Activated CD4-positive, alpha-beta T cell treated with anti-CD3 and anti-CD28 coated beads, Interleukin-2, amount 10 ng/mL, durations not matched to agents 7 days and 5 days (primary cell): ENCODE measurements at places on chromosomes 7 and 10.
A peak's percentile ranks its signal among the peaks of the same experiment; 100 is the strongest.

GRCh38 chr10:4819707-4820106, 6.3 kb upstream of the AKR1E2 start:
- no peak for DNase-seq

- no peak for DNase-seq
Observed at GRCh38 chr10:31458974-31459373, 140.0 kb downstream of the ZEB1 start.

DNA sequence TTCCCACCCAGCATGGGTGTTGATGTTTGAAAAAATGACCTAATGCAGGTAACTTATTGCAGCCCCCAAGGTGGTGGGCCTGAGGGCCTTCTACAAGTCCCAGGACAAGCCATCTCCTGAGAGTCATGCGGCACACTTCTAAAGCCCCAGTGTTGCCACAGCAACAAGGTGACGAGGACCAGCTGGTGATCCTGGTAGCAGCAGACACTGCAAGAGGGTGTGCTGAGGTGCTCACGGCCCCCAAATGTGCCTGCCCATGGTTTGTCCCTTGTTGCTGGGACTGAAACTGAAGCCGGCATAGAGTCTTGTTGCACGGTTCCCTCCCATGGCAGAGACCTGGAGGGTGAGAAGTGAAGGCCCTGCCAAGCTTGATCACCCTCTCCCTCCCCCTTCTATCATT, 333.2 kb upstream of the MGMT start:
- DNase-seq = no peak

DNA sequence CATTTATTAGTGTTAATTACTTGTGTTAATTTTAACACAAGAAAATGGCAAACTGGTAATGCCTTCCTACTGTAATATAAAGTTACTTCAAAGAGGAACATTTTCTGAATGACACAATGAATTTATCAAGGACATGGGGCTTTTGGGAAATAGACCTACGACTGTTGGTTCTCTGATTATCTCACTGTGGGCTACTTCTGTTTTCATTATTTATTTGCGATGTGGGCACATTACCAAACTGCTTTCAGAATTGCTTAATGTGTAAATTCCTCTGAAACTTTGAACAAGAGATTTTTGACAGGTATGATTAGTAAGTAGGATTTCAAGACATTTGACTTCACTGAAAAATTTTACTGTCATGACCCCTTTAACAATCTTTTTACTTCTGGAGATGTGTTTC, 535.6 kb downstream of the CNTNAP2 start:
- no peak for DNase-seq

DNA sequence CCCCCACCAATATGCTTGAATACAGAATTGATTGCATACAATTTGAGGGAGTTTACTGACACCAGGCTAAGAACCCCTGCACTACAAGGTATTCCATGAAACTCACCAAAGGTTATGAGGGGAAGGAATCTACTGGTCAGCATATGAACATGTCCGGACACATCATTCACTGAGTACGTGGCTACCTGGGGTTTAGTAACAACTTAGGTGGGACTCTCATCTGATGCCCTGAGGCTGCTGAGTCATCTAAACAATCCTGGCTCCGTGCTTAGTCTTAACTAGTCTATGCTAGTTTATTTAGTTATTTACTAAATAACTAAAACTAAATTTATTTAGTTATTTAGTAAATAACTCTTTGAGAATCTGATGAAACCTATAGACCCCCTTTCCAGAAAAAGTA, 11.3 kb downstream of the PI4K2A start:
- DNase-seq = no peak

DNA sequence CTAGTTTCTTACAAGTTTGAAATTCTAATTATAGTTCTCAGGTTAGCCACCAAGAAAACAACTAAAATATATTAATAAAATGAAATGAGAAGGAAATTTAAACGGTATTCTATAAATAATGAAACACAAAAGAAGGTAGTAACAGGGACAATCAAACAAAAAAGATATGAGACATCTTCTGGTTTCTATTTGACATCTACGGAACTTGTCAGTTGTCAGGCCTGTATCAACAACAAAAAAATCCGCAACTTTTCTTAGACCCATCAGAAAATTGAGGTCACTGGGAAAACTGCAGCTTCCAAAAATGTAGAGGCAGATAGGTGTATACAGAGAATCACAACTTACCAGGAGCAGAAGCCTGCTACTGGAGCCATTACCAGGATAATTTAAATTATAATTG, 70.6 kb downstream of the ZPBP start:
- DNase-seq = no peak

GRCh38 chr10:15571575-15571974, 148.1 kb downstream of the ITGA8 start:
- DNase-seq = no peak

GRCh38 chr10:71479831-71480230, 83.1 kb downstream of the CDH23 start:
- no peak for DNase-seq

GRCh38 chr10:125844751-125845221, 21.4 kb downstream of the BCCIP start:
- no peak for DNase-seq

DNA sequence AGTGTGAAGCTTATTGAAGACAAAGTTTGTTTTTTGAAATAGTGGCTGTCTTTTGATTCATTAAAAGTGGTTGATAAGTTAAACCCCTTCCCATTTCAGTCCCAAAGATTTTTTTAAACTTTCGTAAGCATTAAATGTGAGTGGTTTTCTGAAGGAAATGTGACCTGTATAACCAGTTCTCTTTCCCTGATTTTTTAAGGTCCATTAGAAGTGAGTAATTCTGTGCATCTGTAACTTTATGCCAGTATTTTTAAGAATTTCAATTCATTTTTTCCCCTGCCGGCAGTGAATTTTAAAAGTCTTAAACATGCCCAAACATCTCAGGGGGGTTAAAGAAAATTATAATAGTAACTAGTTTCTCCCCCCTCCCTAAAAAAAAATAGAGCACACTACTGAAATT, 254.6 kb upstream of the SP8 start:
- DNase-seq = no peak

GRCh38 chr7:107638594-107638993, 22.0 kb upstream of the SLC26A4 start:
- no peak for DNase-seq

- no peak for DNase-seq
Observed at GRCh38 chr7:86149024-86149665, 494.6 kb upstream of the GRM3 start.

- no peak for DNase-seq
Observed at GRCh38 chr10:109946680-109947079, 23.4 kb upstream of the XPNPEP1 start.

DNA sequence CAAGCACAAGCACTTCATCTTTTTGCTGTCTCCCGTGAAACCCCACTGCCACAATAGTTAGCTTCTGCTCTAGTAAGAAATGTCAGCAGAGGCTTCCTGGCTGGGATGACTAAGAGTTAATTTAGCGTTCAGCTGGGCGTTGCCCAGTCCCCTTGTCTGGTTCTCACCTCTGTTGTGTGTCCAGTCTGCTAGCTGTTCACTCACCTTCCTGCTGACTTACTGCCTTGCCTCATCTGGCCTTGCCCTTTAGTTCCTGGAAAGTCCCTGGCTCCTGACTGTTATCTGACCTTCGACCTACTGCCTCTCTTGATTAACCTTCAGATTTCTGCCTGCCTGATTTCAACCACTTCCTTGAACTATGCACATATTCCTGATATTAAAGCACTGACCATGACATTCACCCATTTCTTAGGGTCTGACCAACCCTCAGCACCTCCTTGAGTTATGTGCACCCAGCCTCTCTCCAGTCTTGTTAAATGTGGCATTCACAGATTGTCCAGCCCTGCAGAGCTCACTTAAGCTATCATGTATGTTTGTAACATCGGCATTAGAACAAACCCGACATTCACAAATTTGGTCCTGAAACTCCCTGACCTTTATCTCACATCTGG, 30.3 kb downstream of the C7orf33 start:
- no peak for DNase-seq

GRCh38 chr7:24297362-24297761, 13.4 kb downstream of the NPY start:
- no peak for DNase-seq

GRCh38 chr7:39406467-39406866, 159.7 kb upstream of the YAE1 start:
- no peak for DNase-seq

GRCh38 chr10:73791871-73792400, 6.5 kb downstream of the ZSWIM8 start:
- DNase-seq = no peak

DNA sequence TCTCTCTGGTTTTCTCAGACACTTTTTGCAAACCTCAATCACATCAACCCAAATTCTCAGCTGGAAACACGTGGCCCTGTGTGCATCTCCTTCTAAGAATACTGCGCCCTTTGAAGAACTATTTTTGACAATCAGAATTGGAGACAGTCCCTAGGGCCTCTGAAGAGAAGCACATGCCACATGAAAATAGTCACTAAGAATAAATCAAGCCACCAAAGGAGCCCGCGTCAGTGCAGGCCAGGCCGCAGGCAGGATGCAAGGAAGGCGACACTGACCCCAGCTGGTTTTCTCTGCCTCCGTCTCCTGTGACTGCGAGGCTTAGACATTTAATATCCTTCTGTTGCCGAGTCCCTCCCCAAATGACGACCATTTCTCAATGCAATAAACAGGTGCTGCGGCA, 88.0 kb upstream of the ADAM12 start:
- no peak for DNase-seq

- DNase-seq = no peak
Observed at GRCh38 chr10:18449611-18450026, 201.8 kb downstream of the NSUN6 start.

GRCh38 chr7:43647339-43647672, 64.4 kb downstream of the STK17A start:
- no peak for DNase-seq

- DNase-seq = no peak
Observed at GRCh38 chr10:110429301-110429700, 68.4 kb upstream of the DUSP5 start.

DNA sequence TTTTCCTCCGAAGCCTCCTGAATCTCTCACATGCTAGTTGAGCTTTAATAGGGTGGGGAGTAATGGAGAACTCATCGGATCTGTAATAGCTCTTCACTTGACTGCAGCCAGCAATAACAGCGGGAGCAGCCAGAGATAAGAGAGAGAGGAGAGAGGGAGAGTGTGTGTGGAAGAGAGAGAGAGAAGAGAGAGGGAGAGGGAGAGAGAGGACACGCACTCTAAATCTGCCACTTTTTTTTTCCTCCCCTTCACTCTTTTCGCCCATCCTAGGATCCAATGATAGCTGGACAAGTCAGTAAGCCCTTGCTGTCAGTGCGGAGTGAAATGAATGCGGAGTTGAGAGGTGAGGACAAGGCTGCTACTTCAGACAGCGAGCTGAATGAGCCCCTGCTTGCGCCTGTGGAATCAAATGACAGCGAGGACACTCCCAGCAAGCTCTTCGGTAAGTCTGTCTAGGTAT, 107.9 kb downstream of the POU6F2 start:
- DNase-seq = no peak

DNA sequence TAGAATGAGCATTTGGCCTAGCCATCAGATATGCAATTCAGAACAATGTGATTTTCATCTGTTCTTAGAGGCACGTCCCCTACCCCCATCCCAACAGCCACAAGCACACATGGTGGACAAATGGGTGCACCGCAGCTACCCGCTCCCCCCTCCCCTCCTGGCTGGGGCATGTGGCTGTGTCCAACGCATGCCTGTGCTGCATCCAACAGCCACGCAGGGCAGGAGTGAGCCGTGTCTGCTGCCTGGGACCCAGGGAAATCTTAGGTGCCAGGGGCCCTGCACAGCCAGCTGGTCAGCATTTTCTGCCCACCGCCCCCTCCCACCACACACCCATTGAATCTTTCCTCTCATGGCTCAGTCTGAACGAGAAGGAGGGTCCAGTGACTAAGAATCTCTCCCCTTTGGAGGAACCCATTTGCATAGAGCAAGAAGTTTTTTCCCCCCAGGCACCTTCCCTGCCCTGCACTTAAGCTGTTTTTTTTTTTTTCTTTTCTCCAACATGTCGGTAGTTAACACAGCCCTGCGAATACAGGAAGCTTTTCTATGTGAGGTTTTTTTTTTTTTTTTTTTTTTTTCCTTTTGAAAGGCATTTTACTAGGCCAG, 138.9 kb downstream of the WDR11 start:
- DNase-seq = no peak

- no peak for DNase-seq
Observed at GRCh38 chr7:138992052-138992531, 10.9 kb upstream of the KIAA1549 start.

GRCh38 chr7:5598769-5599371, 175.2 kb upstream of the TNRC18 start:
- no peak for DNase-seq

DNA sequence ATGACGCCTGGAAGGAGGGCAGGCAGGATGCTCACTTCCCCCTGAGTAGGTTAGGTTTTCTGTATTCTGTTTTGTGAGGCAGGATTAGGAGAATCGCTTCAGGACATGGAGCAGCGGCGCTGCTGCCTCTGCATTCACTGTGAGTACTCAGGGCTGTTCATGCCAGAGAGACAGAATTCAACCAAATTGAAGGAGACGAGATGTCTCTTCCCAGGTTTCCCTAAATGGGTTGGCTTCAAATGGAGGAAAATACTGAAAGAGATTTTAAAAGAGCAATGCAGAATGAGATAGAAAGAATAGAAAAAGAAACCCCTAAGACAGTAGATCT, 21.9 kb upstream of the CNPY1 start:
- DNase-seq = no peak

DNA sequence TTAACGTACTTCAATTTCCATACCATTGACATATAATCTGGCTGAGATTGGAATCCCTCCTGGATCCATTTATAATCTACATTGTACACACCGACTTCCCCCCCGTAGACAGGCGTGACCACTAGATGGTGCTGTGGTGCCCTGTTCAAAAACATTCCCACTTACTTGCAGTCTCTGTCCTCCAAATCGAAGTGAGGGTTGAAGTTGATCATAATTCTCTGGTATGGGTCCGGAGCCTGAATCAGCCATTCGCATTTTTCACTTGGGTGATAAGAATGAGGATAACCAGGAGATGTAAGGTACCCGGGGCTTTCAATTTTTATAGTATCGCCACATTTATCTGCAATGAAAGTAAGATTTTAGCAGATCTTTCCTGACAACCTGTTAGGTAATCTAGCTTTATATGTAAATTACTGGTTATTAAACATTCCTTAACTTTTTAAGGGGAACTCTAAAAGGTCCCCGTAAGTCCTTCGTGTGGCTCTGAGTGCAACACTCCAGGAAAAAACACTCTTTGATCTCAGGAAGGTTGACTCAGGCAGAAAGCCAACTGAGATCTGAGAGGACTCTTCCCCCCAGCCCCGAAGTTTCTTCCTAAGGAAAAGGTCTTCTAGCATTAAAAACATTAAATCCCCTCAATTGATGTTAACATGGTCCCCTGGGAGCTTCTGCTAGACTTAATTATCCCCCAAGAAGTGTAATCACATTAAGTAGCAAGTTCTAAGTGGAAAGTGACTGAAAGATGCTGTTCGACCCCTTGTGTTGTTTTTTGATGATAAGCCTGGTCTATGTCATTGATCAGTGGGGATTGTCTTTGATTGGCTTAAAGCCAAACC, 3.7 kb downstream of the NRP1 start:
- DNase-seq = peak; percentile 77

- DNase-seq = no peak
Observed at GRCh38 chr7:140297192-140297591, 101.1 kb downstream of the SLC37A3 start.

- no peak for DNase-seq
Observed at GRCh38 chr7:85000735-85001350, 186.0 kb downstream of the SEMA3D start.

- no peak for DNase-seq
Observed at GRCh38 chr7:77648742-77649338, 47.4 kb upstream of the RSBN1L start.

GRCh38 chr10:7302930-7303557, 107.8 kb downstream of the SFMBT2 start:
- DNase-seq = no peak

GRCh38 chr10:102785818-102786217, 42.1 kb downstream of the WBP1L start:
- DNase-seq = no peak
